NCI-H2107 (cell line): ENCODE measurements at places on chromosomes 7 and 10.

GRCh38 chr10:62130948-62131347, 137.7 kb downstream of the RTKN2 start:
- DNase-seq = no peak

DNA sequence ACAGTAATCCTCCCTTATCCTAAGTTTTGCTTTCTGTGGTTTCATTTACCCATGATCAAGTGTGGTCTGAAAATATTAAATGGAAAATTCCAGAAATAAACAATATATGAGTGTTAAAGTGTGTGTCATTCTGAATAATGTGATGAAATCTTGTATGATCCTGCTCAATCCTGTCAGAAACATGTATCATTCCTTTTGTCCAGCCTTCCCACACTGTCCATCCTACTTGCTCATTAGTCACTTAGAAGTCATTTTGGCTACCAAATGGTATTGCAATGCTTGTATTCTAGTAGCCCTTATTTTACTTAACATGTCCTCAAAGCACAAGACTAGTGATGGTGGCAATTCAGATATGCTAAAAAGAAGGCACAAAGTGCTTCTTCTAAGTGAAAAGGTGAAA, 1211.2 kb upstream of the SORCS1 start:
- no peak for DNase-seq

DNA sequence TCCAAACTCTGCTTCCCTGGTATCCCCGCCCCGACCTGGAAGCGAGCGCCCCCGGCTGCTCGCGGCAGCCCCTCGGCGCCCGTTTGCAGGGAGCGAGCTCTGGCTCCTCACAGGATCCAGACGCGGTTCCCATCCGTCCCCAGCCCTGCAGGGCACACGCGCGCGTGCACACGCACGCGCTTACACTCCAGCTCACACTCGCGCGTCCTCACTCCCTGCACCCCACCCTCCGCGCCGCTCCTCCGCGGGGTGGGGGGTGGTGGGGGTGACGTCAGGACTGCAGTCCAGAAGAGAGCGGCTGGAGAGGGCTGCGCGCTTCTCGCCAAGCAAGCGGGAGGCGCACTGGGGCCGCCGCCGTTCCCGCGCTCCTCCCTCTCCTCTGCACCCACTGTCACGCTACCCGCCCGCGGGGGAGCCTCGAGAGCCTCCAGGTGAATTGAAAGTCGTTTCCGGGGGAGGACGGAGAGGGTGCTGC, 255.6 kb downstream of the OTUD1 start:
- no peak for DNase-seq

- DNase-seq = no peak
Measured at GRCh38 chr7:86629-87028, 105.7 kb upstream of the FAM20C start.

- DNase-seq = no peak
Measured at GRCh38 chr10:72886621-72887020, 6.9 kb upstream of the OIT3 start.
